Left renal pelvis (tissue), 4 donors: ENCODE measurements at places on chromosomes 7 and 10. TPM values are rescaled to one million over a fixed set of nuclear protein-coding genes. Genes with fewer than 3 reads are reported as not detected.

GRCh38 chr7:55970978-55971377 lies 6.6 kb downstream of the NIPSNAP2 start:
- no peak for DNase-seq

GDI2 gene
- polyA plus RNA-seq = 283 TPM

GRCh38 chr7:55044791-55045190 lies 26.0 kb downstream of the EGFR start:
- no peak for DNase-seq

- no peak for DNase-seq
These were observed 148.6 kb downstream of the IMMP2L start for GRCh38 chr7:111413739-111414138.

VGF gene
- 0.10 TPM for polyA plus RNA-seq

C10orf53 gene
- not detected for polyA plus RNA-seq

DNA sequence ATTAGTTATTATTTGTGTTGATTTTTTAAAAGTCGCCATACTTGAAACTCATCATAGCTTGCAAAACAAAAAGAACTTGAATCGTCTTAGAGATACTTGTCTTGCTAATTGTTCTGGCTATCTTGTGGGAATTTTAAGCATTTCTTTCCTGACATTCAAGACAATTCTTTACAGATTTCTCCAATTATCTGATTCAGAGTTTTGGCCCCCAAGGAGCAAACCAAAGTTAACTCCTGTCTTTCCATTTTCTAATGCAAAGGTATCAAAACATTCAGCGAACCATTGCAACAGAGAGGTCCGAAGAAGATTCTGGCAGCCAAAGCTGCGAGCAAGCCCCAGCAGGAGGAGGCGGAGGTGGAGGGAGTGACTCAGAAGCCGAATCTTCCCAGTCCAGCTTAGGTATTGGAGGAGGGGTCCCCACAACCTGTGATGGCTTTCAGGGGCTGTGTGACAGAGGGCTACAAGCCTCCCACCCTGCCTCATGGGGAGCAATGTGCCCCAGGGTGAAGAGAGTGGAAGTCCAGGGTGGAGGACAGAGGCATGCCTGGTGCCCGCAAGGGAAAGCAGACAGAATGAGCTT lies 119.4 kb upstream of the STK17A start:
- no peak for DNase-seq
